ENCODE measurements at places on chromosomes 6 and 20.

- DNase-seq: no peak
These were observed 37.0 kb upstream of the SAMHD1 start for GRCh38 chr20:36988494-36988966.

DNA sequence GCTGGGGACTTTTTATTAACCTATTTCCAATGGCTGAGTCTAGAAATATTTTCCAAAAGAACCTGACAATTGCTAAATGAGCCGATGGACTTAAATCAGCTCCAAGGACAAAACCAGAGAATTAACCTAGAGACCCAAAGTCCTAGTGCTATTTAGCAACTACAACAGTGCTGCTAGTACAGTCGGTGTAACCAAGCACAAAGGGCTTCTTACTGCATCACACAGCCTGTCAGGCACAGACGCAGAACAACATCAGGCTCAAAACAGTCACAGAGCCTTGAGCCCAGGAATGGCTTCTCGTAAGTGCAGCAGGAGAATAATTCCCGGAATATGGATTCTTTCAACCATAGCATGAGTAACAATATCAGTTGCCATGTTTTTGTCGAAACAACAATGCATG is 70.0 kb downstream of the GFOD1 start:
- DNase-seq: no peak

GRCh38 chr6:17281100-17281496 is at the start of gene RBM24:
RBM24 (plus strand) TSS chr6:17281361; CDS start chr6:17281582, 221 bp downstream.
- no peak for DNase-seq

GRCh38 chr20:52076164-52076563 is 115.4 kb downstream of the ZFP64 start:
- DNase-seq: no peak
